ENCODE measurements at places on chromosomes 2 and 18.

DNA sequence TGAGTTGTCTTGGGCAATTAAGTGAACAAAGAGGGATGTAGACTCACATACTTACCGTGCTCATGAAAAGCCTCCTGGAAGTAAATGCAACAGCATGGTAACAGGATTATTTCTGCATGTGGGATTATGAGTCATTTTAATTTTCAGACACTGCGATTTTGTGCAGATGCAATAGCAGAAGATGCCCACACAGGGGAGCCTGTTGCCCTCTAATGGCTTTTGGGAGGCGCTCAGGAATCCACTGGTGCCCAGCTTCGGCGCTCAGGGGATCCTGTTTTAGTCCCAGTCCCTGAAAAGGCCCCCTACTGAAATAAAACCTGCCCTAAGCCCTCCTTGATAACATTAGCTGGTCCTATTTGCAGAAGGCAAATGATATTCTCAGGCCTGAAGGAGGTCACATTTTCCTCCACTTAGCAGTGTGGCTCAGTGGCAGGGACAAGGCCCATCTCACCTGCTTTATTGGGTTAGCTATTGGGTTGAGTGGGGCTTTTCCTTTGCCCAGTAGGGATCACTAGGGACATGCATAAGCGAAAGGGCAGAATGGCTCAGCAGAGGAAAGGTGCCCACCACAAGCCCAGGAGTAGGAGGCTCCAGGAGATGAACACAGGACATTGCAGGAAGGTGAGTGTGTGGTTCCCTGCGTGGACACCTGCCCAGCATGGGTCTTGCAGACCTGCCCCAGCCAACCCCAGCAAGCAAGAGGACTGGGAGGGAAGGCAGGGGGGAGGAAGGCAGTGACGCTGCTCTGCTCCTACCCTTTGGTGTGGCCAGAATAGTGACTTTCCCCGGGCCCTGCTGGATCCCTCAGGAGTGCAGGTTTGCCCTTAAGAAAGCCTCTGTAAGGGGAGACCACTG, 26.5 kb upstream of the KCNS3 start:
- no peak for DNase-seq

DNA sequence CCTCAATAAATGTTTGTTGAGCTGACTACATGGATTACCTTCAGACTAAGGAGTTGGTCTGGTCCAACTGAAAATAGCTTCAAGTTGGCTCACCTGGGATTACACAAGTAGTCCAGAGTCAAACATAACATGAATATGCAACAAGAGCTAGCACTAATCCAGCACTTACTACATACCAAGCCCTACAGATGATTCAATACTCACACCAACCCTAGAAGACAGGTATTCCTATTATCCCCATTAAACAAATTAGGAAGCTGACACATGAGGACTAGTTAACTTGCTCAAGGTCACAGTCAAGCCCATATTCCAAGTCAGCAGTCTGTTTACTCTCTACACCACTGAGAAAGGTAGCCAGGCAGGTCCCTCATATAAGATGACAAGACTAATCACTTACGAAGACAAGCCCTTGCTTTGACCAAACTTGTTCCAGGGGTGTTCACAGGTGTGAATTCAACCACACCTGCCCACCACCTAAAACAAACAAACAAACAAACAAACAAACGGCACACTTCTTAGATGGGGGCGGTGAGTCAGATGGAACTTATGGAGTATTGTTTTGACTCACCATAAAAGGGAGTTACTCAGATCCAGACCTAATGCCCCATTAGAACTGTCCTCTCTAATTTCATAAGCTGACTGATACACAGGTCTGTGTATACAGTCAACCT, 29.1 kb downstream of the TMEM131 start:
- DNase-seq = no peak

- no peak for DNase-seq
These were observed 620.6 kb downstream of the GALR1 start for GRCh38 chr18:77870199-77870598.

DNA sequence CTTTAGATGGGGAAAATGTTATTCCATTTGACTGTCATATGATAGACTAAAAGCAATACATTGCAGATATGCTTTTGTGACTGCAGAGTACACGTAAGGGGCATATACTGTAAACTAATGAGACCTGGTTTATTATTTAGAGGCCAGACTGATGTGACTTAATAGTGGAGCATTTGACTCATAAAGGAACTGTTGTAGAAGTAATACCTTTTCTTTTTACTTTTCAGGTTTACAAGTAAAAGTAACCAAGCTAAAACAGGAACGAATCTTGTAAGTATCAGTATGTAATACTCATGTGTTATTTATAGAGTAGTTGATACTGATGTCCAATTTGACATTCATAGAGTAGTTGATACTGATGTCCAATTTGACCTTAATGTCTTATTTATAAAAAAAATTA, 13.1 kb downstream of the RBBP8 start:
- DNase-seq = no peak

DNA sequence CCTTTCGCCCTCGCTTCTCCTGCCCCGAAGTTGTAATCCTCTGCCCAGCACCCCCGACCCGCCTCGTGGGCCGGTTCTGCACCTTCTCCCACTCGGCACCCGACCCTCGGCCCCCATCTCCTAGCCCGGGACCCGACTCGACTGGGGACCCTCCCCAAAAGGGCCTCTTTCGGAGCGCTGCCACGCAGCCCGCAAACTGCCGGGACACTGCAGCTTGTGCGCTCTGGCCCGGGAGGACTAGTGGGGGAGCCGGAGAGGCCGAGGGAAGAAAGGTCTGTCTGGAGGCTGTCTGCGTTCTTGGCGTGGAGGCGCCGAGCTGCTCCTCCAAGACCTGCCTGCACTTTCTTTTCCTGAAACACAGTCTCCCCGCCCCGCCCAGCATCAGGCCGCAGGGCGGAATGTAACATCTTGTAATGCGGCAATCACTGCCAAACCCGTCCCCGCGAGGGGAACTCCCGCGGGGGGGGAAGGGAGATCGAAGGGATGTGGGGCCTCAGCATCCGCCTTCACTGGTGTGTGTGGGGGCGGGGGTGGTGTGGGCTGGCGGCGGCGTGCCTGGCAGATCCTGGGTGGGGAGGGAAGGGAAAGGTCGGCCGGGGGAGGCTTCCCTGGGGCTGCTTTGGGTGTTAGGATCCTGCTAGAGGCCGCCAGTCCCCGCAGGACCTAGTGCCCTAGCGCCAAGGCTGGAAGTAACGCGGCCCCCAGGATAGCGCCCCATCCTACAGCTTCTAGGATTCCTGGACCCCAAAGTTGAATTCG, 7.4 kb downstream of the DLX2 start:
- peak; percentile 66 for DNase-seq

GRCh38 chr2:230891509-230891908, 26.8 kb downstream of the ITM2C start:
- no peak for DNase-seq

GRCh38 chr2:7913974-7914373, 767.9 kb upstream of the ID2 start:
- DNase-seq = no peak

DNA sequence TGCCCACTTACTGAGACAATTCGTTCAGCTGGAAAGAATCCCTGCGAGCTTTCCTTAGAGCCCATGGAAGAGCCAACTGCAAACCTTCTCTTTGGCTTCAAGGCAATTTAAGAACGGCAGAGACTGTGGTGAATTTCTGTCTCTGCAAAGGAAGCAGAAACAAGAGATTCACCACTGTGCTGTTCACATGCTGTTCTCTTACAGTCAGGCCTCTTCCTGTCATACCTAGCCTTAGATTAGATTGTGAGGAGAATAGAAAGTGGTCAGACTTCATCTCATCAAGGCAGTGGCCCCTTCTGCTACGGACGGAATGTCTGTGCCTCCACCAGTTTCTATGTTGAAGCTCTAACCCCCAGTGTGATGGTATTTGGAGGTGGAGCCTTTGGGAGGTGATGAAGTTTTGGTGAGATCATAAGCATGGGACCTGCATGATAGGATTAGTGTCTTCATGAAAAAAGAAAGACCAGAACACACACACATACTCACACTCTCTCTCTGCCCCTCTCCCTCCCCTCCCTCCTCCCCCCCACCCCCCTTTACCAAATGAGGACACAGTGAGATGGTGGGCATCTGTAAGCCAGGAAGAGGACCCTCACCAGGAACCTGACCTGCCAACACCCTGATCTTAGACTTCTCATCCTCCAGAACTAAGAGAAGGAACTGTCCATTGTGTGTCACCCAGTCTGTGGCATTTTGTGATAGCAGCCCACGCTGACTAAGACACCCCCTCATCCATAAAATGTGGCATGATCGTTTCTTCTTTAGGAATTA, 45.6 kb upstream of the NRP2 start:
- no peak for DNase-seq

- no peak for DNase-seq
These were observed 156.8 kb downstream of the STK39 start for GRCh38 chr2:168090366-168091135.

- no peak for DNase-seq
These were observed 3.3 kb downstream of the L3MBTL4 start for GRCh38 chr18:6411382-6411781.

DNA sequence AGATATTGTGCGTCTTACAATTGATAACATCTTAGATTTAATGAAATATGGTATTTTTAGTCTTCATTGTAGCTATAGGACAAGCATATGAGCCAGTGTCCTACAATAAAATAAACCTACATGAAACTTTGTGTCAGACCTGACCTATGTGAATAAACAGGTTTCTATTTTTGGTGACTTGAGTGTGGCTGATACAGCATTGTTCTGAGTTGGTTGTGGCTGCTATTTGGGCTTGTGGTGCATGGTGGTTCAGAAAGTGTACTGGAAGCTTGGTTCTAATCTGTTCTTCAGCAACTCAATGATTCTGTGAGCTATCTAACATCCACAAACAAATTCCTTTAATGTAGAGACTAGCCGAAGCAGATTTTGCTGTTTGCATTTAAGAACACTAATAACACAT, 64.9 kb upstream of the MAP2 start:
- DNase-seq = no peak

GRCh38 chr2:39494784-39495251, 57.7 kb upstream of the MAP4K3 start:
- DNase-seq = no peak

- no peak for DNase-seq
These were observed 176.6 kb downstream of the SH3RF3 start for GRCh38 chr2:109305490-109306167.

DNA sequence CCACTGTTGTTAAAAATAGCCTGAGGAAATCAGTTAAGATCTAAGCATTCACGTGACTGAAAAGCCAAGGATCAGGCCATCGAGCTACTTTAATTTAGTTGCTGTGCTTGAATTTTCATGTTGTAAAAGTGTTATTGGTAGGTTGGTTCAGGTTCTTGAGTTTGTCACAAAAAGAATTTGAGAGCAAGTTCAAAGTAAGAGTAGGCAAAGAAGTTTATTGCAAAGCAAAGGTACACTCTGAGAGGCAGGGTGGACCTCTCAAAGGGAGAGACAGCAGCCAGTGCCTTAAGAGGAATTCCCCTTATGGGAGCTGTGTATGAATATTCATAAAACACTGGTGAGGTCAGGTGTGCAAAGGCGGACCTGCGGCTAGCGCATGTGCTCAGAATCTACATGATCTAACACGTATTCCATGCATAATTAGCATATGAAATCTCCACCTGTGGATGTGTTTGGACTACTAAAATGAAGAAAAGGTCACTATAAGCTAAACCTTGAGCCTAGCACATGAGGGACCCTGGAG, 236.5 kb downstream of the NDUFA10 start:
- DNase-seq = no peak

DNA sequence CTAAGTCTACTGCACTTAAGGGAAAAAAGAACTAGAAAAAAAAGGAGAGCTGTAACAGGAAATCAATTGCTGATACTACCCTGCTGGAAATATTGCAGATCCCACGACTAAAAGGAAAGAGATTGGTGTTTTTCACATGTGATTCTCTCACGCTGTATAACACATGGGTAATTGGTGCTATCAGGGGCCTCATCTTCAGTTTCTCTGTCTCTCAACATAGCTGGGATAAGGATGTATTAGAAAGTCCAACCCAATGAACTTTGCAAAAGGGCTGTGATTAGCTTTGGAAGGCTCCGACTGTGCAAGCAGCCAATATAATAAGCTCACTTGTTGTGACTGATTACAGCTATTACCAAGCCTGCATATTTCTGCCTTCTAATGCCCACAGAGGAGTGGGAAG, 133.4 kb downstream of the NRP2 start:
- DNase-seq = no peak

GRCh38 chr2:144364944-144365738, 154.8 kb downstream of the ZEB2 start:
- no peak for DNase-seq

DNA sequence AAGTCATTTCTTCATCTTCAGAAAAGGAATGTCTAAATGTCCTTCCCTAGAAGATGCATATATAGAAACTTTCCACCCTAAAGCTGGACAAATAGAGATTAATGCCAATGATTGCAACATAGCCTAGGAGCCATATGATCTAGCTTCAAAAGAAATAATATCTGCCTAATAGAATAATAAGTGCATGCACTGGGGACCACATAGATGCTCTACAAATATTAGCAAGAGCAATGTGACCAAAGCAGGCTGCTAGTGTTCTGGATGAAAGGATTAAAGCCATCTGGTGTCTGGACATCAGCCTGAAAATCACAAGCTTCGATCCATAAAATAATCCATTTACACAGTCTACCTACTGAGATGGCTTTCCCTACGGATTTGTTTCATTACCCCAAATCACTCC, 280.1 kb upstream of the KLHL14 start:
- no peak for DNase-seq

DNA sequence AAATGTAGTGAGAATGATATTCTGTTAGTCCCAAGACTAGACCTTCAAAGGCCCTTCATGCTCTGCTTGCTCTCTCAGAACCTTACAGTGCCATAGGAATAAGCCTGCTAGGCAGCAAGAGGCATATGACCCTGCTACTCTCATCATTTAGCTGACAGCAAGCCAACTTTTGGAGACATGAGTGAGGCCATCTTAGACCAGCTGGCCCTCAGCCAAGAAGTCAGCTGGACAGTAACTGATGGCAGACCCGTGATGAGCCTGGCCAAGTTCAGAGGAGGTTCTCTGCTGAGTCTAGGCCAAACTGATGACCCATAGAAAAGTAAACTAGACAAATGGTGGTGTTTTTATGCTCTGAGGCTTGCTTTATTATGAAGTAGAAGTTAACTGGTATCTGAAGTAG, 82.6 kb downstream of the C18orf54 start:
- DNase-seq = no peak
